A549 treated with dexamethasone at 1 μM for 4 hours (cell line): ENCODE measurements at places on chromosomes 6 and 20. TPM values are rescaled to one million over a fixed set of nuclear protein-coding genes. Genes with fewer than 3 reads are reported as not detected.

The BPIFB1 gene
- 0.06 to 0.16 TPM (median 0.15 TPM) in 3 of 5 replicates, not detected in the others for total RNA-seq

The FHL5 gene
- not detected in 5 replicates for total RNA-seq

The NDUFAF4 gene
- total RNA-seq: 33.6 to 40.8 TPM (median 37.9 TPM) in 5 replicates

The GSTA1 gene
- 0.11 TPM in 1 of 5 replicates, not detected in the others for total RNA-seq

The SMIM26 gene
- total RNA-seq: 115 to 166 TPM (median 117 TPM) in 5 replicates

The IMPG1 gene
- total RNA-seq: not detected in 5 replicates

The TTPAL gene
- 14.3 to 20.5 TPM (median 18.8 TPM) in 5 replicates for total RNA-seq

The PRL gene
- total RNA-seq: not detected in 5 replicates

The GPX5 gene
- total RNA-seq: not detected in 5 replicates

The TMEM30A gene
- 32.0 to 44.8 TPM (median 40.4 TPM) in 5 replicates for total RNA-seq

The CYP24A1 gene
- total RNA-seq: 41.9 to 75.1 TPM (median 65.6 TPM) in 5 replicates

The ARMC2 gene
- 1.8 to 2.6 TPM (median 2.0 TPM) in 5 replicates for total RNA-seq

The GTSF1L gene
- total RNA-seq: not detected in 5 replicates

The LCA5 gene
- 0.39 to 0.95 TPM (median 0.61 TPM) in 5 replicates for total RNA-seq

The PDE7B gene
- 0.59 to 1.1 TPM (median 0.73 TPM) in 5 replicates for total RNA-seq

The CLPSL1 gene
- not detected in 5 replicates for total RNA-seq

The OLIG3 gene
- total RNA-seq: not detected in 5 replicates

The SLC12A5 gene
- 13.5 to 16.4 TPM (median 13.9 TPM) in 5 replicates for total RNA-seq

The RIMS4 gene
- 1.7 to 2.4 TPM (median 2.1 TPM) in 5 replicates for total RNA-seq

The UST gene
- total RNA-seq: 5.1 to 6.7 TPM (median 5.5 TPM) in 5 replicates

The ACSS1 gene
- 12.9 to 19.4 TPM (median 18.5 TPM) in 5 replicates for total RNA-seq

The ILRUN gene
- total RNA-seq: 31.8 to 36.4 TPM (median 33.9 TPM) in 5 replicates

The DPPA5 gene
- not detected in 5 replicates for total RNA-seq

The MYT1 gene
- total RNA-seq: 0.14 to 0.89 TPM (median 0.27 TPM) in 5 replicates

The PTPRT gene
- total RNA-seq: not detected in 5 replicates

The ZBTB22 gene
- total RNA-seq: 2.3 to 3.4 TPM (median 2.9 TPM) in 5 replicates

The ARG1 gene
- not detected in 5 replicates for total RNA-seq

The PPT2 gene
- 7.1 to 9.4 TPM (median 9.0 TPM) in 5 replicates for total RNA-seq

The SDHAF4 gene
- 2.7 to 5.0 TPM (median 4.1 TPM) in 5 replicates for total RNA-seq

The FAXC gene
- 6.3 to 7.8 TPM (median 7.2 TPM) in 5 replicates for total RNA-seq

The FLRT3 gene
- total RNA-seq: 2.5 to 2.7 TPM (median 2.6 TPM) in 5 replicates

The IRF4 gene
- total RNA-seq: 0.23 to 0.64 TPM (median 0.35 TPM) in 5 replicates

The TRIM10 gene
- 0.04 TPM in 1 of 5 replicates, not detected in the others for total RNA-seq

The BMP5 gene
- 0.01 to 0.04 TPM in 2 of 5 replicates, not detected in the others for total RNA-seq

The COL20A1 gene
- 0.27 to 0.87 TPM (median 0.45 TPM) in 5 replicates for total RNA-seq

The CDS2 gene
- 46.1 to 64.2 TPM (median 59.7 TPM) in 5 replicates for total RNA-seq

The NOX3 gene
- total RNA-seq: not detected in 5 replicates

The B3GAT2 gene
- total RNA-seq: 0.01 to 0.03 TPM (median 0.02 TPM) in 4 of 5 replicates, not detected in the other
